CD4-positive, alpha-beta T cell treated with Interleukin-12 subunit alpha and Interleukin-12 subunit beta, for 1 hour (primary cell): ENCODE measurements at places on chromosomes 5 and 9.

DNA sequence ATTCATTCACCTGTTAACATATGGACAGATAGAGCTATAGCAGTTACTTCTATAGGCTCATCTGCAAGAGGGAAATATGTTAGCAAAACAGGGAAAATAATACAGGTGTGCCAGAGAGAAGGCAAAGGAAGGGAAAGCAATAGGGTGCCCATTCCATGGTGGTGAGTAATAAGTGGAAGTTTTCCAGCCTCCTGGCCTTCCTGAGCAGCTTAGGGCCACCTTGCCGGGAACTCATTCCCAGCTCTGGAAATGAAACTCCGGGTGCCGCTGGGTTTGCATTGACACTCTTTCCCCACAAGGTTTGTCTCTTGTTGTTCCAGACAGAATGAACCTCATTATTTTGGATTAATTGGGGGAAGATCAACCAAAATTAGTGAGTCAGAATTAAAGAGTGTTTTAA lies 58.4 kb downstream of the SLC1A3 start:
- DNase-seq: no peak

- no peak for DNase-seq
Observed at GRCh38 chr9:35697486-35697885, 7.8 kb upstream of the TPM2 start.

DNA sequence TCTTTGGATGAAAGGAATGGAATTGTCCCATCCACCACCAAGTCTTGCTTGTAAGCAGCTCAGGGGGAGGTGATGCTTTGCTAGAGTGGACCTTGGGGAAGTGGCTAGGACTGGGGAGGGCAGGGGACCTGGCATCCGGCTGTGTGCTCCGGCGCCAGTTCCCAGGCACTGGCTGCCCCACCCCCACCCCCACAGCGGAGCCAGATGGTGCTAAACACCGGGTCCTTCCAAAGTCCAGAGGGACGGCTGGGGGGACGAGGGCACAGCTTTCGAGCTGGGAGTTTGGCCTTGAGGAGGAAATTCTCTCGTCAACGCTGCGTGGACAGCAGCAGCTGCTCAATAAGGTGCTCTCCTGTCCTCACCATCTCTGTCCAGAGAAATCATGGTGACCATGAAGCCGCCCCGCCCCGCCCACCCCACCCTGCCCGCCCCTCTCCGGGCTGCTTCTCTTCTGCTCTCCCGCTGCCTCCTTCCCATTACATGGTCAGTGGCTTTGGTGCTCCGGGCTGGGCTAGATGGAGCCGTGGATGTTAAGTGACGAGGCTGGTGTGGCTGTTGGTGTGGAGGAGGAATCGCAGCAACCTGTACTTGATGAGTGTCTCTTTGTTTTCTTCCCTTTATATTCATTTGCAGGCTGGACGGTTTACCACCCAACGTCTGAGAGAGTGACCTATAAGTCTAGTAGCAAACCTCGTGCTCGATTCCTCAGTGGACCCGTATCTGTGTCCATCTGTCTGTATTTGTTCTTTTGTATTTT lies 115.7 kb downstream of the WNK2 start:
- no peak for DNase-seq

DNA sequence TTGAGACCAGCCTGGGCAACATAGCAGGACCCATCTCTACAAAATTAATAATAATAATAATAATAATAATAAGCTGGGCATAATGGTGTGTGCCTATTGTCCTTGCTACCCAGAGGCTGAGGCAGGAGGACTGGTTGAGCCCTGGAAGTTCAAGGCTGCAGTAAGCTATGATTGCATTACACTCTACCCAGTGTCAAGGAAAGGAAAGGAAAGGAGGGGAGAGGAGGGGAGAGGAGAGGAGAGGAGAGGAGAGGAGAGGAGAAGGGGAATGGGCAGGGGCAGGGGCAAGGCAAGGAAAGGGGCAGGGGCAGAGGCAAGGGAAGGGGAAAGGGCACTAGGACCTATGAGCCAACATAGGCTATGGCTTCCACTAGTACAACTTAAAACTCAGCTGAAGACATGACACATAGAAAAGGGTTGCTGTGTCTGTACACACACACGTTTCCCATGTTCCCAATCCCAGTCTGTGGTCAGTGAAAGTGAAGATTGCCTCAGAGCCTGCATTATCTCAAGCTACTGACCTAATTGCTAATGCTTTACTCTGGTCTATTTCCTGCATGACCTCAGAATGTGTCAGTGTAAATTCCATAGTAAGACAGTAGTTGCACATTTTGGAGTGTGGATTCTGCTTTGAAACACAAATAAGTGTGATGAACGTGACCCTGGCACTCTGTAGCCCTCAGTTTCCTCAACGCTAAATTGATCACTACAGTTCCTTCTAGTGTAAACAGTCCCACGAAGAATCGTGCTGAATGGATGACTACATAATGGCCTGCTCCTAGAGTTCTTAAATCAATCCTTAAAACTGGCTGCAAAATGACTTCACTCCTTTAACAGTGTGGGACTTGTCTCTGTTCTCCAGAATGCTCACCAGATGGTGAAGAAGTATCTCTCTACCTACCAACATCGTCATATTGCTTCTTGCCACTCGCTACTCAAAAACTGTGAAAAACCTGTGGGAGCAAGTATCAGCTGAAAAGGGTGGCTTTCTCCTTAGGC lies 497.0 kb downstream of the RAB3C start:
- DNase-seq: no peak

GRCh38 chr5:137641148-137641547 lies 94.7 kb downstream of the KLHL3 start:
- DNase-seq: no peak

- no peak for DNase-seq
Observed at GRCh38 chr5:44183753-44184152, 205.5 kb downstream of the FGF10 start.

DNA sequence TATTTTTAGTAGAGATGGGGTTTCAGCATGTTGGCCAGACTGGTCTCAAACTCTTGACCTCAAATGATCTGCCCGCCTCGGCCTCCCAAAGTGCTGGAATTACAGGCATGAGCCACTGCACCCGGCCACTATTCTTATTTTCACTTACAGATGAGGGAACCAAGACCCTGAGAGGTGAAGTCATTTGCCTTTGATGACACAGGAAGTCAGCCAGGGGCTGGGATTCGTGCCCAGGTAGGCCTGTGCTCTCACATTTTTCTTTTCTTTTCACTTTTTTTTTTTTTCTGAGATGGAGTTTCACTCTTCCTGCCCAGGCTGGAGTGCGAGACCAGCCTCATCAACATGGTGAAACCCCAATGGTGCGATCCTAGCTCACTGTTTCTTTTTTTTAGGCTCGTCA lies 22.2 kb downstream of the ENG start:
- no peak for DNase-seq

GRCh38 chr5:31300501-31300900 lies 107.0 kb downstream of the CDH6 start:
- DNase-seq: no peak

DNA sequence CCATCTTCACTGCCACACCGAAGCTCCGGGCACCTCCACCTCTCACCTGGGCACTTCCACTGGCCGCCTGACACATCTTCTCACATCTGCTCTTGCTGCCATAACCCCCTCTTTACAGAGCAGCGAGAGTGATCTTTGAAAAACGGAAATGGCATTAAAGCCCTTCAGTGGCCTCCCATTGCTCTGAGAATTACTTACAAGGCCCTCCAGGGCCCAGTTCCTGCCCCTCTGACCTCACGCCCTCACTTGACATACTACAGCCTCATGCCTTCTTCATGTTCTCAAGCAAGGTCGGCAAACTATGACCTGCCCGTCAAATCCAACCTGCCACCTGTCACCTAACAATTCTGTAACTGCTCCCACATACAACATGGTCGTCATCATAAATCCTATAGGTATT lies 187.3 kb downstream of the NR3C1 start:
- no peak for DNase-seq

DNA sequence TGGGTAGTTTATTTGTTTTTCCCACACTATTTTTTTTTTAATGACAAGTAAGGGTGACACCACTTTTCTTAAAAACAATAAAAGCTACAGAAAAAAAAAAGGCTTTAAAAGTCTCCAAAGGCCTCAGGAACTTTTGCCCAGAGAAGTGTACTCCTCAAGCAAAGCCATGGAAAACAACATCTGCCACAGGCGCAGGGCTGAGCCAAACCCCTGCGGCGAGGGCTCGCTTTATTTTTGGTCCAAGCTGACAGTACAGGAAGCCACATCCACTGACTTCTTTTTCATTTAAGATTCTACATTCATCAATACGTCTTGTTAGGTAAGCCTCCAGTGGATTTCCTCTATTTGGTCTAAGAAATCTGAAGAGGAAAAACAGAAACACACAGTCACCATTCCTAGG lies 51.9 kb upstream of the IFNK start:
- DNase-seq: no peak

- no peak for DNase-seq
Observed at GRCh38 chr9:6188466-6188865, 27.1 kb upstream of the IL33 start.

DNA sequence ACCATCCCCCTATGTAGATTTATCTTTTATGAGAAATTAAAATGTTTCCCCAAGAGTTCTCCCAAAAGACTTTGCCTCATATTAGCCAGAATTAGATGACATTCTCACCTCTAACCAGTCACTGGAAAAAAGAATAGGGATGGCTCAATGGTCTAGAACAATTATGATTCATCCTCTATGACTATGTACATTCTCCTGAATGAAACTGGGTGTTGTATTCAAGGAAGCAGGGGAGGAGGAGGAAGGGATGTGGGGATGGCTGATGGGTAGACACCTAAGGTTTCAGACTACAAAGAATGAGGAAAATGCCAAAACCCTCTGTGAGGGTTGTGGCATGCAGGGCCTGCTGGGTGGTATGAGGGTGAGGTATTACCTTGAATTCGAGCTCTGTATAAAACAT lies 49.5 kb upstream of the BRINP1 start:
- DNase-seq: no peak

GRCh38 chr9:119707228-119707845 lies 338.1 kb upstream of the BRINP1 start:
- DNase-seq: no peak

- no peak for DNase-seq
Observed at GRCh38 chr5:2755076-2755680, 3.7 kb upstream of the IRX2 start.

DNA sequence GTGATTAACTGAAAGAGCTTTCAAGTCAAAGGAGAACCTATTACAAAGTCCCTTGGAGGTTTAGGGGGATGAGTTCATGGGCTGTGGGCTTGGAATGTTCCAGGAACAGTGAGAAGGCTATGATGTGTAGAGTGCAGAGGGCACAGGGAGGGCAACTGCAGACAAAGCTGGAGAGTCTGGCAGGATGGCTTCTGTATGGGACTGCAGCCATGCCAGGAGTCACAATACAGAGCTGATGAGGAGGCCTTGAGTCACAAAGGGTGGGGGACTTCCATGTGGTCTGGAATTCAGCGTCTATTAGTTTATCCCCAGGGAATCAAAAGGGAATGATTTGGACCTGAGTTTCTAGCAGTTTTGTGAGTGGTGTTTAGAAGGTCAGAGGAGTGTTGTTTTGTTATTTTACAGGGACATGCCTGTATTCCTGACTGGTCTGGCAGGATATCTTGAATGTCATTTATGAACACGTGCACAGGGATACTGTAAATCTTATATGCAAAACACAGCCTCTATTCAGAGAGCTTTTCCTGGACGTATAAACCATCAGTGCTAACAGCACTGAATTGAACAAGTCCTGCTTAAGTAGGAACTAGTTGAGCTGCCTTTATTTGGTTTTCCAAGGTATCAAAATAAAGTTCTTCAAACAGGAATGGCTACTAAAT lies 14.3 kb upstream of the TEK start:
- DNase-seq: no peak

GRCh38 chr5:38866362-38867031 lies 20.7 kb downstream of the OSMR start:
- DNase-seq: no peak

DNA sequence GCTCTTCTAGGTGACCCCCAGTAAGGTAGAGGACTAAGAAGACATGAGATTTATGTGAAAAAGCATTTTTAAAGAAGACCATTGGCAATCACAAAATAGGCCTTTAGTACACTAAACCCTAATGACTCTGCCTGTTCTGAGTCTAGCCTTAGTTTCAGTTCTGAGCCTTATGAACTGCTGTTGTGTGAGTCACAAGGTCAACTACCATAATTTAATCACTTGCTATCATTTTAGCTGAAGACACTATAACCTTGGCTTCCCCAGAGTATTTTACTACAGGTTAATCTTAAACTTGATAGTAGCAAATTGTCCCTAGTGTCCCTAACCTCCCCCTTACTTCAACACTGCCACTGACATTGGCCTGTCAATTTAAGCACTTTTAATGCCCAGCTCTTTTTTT lies 34.4 kb downstream of the APC start:
- DNase-seq: no peak

GRCh38 chr5:52269859-52270258 lies 517.9 kb upstream of the ITGA1 start:
- DNase-seq: no peak

DNA sequence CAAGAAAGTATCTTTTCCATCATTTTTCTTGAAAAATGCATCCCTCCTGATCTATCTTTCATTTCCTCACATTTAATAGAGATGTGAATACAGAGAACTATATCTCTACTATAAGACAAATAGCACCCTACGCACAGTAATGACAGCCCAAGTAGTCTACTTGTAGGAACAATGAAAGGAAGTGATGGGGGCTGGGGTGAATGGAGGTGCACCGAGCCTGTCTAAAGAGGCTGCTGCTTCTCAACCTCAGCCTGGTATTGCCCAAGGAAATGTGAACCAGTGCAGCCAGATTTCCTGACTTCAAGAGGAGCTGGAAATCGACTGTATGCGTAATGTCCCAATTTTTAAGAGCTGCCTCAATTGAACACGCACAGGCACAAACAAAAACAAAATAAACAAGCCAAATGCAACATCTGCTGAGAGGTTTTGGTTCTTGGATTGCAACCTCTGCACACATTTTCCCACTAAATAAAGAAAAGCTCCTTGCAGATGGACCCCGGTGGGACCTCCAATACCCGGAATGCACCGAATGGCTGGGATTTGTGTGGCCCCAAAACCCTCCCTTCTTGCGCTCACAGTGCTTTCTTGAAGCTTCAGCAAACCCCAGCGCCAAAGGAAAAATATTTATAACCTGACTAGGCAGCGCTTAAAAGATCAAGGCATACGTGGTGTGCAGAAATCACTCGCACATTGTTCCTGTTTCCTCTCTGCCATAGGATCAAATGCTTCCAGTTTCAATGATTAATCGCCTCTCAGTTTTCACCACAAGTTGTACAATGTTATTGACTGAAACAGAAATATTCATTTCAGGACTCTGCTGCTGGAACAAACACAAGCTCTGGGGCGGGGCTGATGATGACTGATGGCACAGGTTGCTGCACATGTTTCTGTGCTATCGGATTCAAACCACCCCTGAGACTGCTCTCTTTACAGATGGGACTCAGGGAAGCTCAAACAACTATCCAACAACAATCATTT lies 68.3 kb downstream of the KCNIP1 start:
- no peak for DNase-seq

- DNase-seq: no peak
Observed at GRCh38 chr9:125066839-125067619, 76.3 kb downstream of the SCAI start.

DNA sequence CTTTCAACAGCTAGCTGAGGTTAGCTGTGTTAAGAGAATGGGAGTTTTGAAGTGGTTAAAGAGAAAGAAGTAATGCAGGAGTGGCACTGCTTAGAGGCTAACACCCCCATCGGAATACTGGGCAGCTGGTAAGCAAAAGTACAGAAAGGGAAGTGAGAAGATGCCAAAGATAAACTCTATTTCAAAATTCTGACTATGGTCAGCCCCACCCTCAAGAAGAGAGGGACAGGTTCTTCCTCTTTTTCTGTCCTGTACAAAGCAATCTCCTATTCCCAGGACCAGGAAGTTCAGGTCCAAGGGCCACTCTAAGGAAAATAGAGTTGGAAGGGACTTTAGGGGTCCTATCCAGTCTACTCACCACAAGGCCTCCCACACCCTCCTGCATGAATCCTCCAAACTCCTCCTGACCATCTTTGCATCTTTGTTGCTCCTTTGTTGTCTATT lies 45.9 kb upstream of the JAK2 start:
- DNase-seq: peak; percentile 30
